Daoy (cell line): ENCODE measurements at places on chromosomes 6 and 20. TPM values are rescaled to one million over a fixed set of nuclear protein-coding genes. Genes with fewer than 3 reads are reported as not detected.
A peak's percentile ranks its signal among the peaks of the same experiment; 100 is the strongest.

- peak; percentile 17 for DNase-seq
Measured at GRCh38 chr6:36235309-36235708, 34.6 kb upstream of the PNPLA1 start.

ANGPT4 gene
- under 0.01 and 0.03 TPM in 2 replicates for total RNA-seq

TRDN gene
- total RNA-seq, result 0.06 TPM in 1 of 2 replicates, not detected in the other

- no peak for DNase-seq
Measured at GRCh38 chr20:20635006-20635405, 77.4 kb downstream of the RALGAPA2 start.

DNA sequence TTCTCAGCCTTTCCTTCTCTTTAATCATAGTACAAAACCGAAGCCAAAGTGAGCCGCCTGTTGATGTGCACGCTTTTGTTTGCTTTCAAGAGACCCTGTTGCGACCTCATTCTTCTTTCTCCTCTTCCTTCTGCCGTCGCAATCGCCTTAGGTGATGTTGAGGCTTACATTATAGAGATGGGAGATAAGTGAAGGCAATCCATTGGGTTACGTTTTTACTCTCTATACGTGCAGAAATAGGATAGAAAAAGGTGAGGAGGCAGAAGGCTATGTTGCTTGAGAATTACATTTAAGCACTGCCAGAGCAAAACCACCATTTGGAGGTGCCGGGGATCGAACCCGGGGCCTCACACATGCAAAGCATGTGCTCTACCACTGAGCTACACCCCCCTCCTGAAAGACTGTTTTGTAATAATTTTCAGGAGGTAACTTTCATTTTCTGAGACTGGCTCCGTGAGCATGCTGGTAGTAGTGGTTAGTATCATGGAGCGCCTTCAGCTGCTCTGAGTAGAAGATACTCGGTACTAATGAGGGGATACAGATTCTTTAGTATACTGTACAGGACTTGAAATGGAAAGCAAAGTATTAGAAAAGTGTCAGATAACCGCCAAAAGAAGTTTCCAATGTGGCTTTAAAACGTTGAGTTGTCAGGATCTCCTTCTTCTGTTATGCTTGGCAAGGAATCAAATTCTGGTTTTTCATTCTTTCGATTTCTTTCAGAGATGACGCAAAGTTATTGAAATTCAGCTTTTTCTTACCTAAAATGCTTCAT is 165.6 kb downstream of the TRIM27 start:
- peak; percentile 91 for DNase-seq

PM20D2 gene
- total RNA-seq, result 15.5 and 15.9 TPM in 2 replicates

RBM24 gene
- 7.9 and 12.5 TPM in 2 replicates for total RNA-seq

RXRB gene
- 21.4 and 27.3 TPM in 2 replicates for total RNA-seq

HLA-DRA gene
- 0.46 and 2.2 TPM in 2 replicates for total RNA-seq

LIN28B gene
- 6.5 and 7.3 TPM in 2 replicates for total RNA-seq

APMAP gene
- total RNA-seq, result 77.7 and 79.2 TPM in 2 replicates

TRIM38 gene
- total RNA-seq, result 5.0 and 5.4 TPM in 2 replicates

SLC22A16 gene
- not detected in 2 replicates for total RNA-seq

HBS1L gene
- 126 and 141 TPM in 2 replicates for total RNA-seq

ZNF217 gene
- 6.8 and 9.7 TPM in 2 replicates for total RNA-seq

FAM217A gene
- total RNA-seq, result not detected in 2 replicates

GRCh38 chr6:37210313-37210968 is 40.5 kb downstream of the PIM1 start:
- DNase-seq, result peak; percentile 80

GRCh38 chr20:36670665-36671357 is 24.8 kb upstream of the SLA2 start:
- no peak for DNase-seq

GRCh38 chr20:43744151-43744611 is 17.4 kb upstream of the GTSF1L start:
- DNase-seq, result peak; percentile 45

GRCh38 chr6:154605178-154605881 is 94.8 kb upstream of the CNKSR3 start:
- peak; percentile 87 for DNase-seq

BRPF3 gene
- 7.2 and 10.0 TPM in 2 replicates for total RNA-seq

- no peak for DNase-seq
Measured at GRCh38 chr6:163412801-163413344, 1.6 kb upstream of the QKI start.

DNA sequence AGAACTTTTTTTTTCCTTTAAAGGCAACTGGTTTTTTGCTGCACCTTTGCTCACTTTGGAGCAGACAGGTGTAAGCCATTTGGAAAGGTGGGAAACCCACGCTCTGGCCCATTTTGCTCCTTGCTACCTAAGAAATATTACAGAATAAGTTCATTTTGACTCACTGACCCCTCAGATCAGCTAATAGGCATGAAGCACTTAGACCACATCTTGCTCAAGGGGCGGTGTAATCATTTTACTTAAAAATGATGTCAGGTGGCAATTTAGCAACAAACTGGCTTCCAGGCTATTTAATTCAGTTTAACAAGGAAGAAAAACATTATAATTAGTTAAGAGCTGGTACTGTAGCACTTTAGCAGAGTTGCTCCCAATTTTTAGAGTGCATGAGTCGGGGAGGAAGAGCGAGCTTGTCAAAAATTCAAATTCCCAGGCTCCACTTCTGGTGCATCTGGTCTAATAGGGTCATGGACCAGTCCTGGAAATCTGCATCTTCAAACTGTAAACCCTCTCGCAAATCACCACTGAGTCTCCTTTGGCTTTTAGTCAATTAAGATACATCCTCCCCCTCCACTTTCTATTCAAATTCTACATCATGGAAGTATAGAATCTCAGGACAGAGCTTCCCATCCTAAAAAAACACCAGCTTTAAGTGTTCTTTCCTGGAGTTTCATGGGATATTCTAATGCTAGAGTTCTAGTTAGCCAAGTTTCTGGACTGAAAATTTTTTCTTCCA is 38.2 kb downstream of the JAG1 start:
- no peak for DNase-seq

DNA sequence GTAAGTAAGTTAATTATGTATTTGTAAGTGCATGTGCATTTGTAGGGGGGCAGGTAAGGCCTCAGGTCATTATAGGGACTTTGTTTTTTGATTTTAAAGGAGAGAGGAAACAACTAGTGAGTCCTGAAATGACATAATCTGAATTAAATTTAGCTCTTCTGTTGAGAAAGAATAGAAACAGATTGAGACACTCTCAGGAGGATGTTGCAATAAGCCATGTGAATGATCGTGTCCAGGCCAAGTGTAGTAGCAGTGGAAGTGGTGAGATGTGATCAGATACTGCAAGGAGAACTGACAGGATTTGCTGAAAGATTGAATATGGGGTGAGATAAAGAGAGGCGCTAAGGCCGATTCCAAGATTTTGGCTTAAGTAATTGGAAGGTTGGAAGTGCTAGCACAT is 2.6 kb upstream of the CENPW start:
- DNase-seq, result no peak

- no peak for DNase-seq
Measured at GRCh38 chr20:45725134-45725533, 3.0 kb downstream of the SPINT4 start.

- DNase-seq, result peak; percentile 90
Measured at GRCh38 chr6:31680226-31681134, at the start of gene LY6G5C. LY6G5C (minus strand) TSS chr6:31681067; CDS start chr6:31680373, 694 bp downstream.

- no peak for DNase-seq
Measured at GRCh38 chr20:36121981-36122930, 32.3 kb upstream of the EPB41L1 start.

GRCh38 chr20:63258781-63259180 is 4.5 kb upstream of the NKAIN4 start:
- no peak for DNase-seq

DNA sequence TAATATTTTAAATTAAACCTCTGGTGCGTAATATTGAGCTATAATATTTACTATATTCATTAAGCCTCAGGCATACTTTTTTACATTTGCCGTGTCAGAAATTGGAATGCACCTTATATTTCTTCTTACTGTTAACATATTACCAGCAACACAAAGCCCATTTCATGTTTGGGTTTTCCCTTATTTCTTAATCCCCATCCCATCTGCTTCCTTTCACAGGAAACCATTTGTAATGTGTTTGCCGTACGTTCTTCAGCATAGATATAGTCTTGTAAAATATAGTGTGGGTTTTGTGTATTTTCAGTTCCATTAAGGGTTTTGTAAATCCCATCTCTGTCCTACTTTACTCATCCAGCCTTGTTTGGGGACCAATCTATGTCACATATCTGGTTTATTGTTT is 6.5 kb downstream of the EYS start:
- DNase-seq, result no peak

DNA sequence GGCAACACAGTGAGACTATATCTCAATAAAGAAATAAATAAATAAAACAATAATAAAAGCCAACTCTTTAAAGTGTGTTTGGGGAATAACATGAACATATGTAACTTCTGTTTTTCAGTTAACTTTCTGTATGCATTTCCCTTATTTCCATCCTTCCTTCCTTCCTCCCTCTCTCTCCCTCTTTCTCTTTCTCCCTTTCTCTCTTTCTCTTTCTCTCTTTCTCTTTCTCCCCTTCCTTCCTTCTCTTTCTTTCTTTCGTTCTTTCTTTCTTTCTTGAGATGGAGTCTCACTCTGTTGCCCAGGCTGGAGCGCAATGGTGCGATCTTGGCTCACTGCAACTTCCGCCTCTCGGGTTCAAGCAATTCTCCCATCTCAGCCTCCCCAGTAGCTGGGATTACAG is 48.8 kb upstream of the PRND start:
- no peak for DNase-seq

DNA sequence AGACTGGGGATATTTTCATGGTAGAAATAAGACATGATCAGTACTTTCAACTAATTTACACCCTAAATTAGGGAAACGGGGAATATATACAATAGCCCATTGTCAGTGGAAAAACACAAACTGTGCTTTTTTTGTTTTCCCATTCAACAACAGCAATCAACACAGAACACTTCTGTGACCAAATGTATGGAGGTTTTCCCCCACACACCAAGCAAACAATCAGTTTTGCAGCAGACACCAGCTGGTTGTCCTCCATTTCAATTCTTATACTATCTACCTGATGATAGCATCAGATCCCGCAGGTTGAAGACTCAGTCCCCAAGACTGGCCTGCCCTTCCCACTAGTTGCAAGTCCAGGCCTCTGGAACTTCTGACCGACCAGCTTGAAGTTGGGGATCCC is 4.5 kb downstream of the HINT3 start:
- DNase-seq, result no peak

PEX7 gene
- total RNA-seq, result 13.4 and 17.2 TPM in 2 replicates

BTNL2 gene
- not detected in 2 replicates for total RNA-seq

HDGFL1 gene
- total RNA-seq, result not detected in 2 replicates

DNA sequence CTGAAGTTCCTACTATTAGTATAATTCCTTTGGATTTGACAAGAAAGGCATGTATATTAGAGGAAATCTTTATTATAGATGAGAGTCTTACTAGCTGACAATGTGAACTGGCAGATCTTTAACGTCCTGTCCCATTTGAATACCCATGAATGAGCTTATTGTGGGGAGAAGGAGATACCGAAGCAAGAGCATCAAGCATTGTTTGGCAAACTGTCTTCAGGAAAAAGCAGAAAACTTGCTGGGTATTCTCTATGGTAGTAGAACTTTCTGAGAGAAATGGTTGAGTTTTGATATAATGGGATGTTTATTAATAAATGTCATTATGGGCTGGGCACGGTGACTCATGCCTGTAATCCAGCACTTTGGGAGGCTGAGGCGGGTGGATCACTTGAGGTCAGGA is 18.3 kb downstream of the RSPO3 start:
- no peak for DNase-seq

DNA sequence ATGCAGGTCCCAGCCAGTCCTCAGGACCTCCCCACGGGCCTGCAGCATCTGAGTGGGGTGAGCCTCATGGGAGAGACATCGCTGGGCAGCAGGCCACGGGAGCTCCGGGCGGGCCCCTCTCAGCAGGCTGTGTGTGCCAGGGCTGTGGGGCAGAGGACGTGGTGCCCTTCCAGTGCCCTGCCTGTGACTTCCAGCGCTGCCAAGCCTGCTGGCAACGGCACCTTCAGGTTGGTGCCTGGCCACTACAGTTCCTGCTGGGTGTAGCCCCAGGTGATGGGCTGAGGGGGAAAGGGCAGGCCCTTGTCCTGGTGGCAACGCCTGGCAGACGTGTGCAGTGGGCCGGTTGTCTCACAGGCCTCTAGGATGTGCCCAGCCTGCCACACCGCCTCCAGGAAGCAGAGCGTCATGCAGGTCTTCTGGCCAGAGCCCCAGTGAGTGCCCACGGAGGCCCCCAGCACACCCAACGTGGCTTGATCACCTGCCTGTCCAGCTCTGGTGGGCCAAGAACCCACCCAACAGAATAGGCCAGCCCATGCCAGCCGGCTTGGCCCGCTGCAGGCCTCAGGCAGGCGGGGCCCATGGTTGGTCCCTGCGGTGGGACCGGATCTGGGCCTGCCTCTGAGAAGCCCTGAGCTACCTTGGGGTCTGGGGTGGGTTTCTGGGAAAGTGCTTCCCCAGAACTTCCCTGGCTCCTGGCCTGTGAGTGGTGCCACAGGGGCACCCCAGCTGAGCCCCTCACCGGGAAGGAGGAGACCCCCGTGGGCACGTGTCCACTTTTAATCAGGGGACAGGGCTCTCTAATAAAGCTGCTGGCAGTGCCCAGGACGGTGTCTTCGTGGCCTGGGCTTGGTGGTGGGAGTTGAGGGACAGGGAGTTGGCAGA is 787 bp upstream of the TNFRSF6B start:
- no peak for DNase-seq

DNA sequence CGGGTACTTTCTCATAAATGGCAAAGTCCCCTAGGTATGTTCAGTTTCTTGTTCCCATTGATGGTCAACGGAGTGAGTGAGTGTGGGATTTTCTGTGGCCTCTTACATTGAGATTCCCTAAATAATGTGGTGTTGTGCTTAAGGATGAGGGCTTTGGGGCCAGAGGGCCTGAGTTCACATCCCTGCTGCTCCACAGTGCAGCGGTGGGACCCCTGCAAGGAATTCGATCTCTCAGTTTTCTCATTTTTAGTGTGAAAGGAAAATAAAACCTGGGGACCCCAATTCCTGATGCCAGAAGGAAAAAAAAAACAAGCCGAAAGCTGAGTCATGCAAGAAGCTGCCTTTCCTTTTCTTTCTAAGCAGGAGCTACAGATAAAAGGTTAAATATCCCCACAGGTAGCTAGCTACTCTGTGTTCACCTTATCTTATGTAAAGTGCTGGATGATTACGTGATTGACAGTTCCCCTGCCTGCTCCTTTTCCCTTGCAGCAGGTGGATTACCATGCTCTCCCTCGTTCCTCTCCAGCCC is 120.2 kb upstream of the CLDN20 start:
- DNase-seq, result no peak

DNA sequence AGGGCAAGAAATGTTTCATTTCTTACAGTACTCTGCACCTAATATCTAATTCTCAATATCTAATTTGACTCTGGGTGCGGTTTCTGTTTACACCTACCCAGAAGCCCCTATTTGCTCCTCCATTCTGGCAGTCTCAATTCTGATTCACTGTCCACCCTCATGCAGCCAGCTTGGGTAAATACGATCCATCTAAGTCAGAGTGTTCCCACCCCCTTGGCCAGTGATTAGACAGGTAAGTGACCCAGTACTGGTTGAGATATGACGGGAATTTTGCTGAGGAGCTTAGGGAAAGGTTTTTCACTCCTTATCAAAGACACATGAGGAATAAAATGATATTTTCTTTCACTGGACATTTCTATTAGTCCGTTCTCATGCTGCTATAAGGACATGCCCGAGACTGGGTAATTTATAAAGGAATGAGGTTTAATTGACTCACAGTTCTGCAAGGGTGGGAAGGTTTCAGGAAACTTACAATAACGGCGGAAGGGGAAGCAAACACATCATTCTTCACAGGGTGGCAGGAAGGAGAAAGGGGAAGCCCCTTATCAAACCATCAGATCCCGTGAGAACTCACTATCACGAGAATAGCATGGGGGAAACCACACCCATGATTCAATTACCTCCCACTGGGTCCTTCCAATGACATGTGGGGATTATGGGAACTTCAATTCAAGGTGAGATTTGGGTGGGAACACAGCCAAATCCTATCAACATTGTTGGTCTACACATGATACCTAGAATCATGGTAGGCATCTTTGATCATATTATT is 29.4 kb downstream of the GLO1 start:
- DNase-seq, result peak; percentile 23
